Stimulated activated CD4-positive, alpha-beta T cell treated with anti-CD3 and anti-CD28 coated beads, Interleukin-4, amount 100 ng/mL, for 4 hours (primary cell): ENCODE measurements at places on chromosomes 2 and 18.

- no peak for DNase-seq
Measured at GRCh38 chr2:230908092-230908594, 16.9 kb downstream of the GPR55 start.

GRCh38 chr18:27921904-27922751, 254.8 kb downstream of the CDH2 start:
- no peak for DNase-seq

- DNase-seq, result no peak
Measured at GRCh38 chr2:218924757-218925156, 34.7 kb upstream of the CDK5R2 start.

GRCh38 chr2:58146707-58147106, 94.4 kb downstream of the FANCL start:
- no peak for DNase-seq

GRCh38 chr2:180352620-180353019, 345.5 kb upstream of the CWC22 start:
- DNase-seq, result no peak

DNA sequence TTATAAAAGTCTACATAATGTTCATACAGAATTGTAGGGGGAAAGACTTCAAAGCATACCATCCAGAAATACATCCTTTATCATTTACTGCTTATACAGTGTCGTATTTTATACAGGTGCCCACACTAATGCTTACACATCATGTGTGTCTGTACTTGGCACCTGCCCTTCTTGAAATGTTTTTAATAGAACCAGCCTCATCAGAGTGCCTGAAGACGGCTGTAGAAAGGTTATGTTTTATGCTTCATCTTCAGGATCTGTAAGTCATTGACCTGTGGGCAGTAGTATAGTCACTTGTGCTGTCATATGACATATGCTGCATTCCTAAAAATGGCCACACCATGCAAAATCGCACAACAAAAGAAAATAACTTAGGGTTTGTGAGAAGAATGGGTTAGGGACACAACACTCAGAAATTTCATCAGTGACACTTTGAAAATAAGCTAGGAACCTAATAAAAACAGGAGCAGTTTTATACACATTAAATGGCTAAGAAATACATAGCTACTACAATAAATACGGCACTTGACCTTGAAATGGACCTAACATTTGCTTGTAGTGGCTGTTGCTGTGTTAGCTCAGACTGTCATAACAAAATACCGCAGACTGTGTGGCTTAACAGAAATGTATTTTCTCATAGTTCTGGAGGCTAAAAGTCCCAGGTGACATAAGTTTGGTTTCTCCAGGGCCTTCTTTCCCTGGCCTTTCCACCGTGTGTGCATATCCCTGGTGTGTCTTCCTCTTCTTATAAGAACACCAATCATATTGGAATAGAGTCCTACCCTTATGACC, 112.6 kb downstream of the CERS6 start:
- no peak for DNase-seq

- no peak for DNase-seq
Measured at GRCh38 chr2:39202639-39203369, 41.0 kb downstream of the CDKL4 start.

GRCh38 chr2:109331896-109332848, 203.2 kb downstream of the SH3RF3 start:
- peak; percentile 19 for DNase-seq

DNA sequence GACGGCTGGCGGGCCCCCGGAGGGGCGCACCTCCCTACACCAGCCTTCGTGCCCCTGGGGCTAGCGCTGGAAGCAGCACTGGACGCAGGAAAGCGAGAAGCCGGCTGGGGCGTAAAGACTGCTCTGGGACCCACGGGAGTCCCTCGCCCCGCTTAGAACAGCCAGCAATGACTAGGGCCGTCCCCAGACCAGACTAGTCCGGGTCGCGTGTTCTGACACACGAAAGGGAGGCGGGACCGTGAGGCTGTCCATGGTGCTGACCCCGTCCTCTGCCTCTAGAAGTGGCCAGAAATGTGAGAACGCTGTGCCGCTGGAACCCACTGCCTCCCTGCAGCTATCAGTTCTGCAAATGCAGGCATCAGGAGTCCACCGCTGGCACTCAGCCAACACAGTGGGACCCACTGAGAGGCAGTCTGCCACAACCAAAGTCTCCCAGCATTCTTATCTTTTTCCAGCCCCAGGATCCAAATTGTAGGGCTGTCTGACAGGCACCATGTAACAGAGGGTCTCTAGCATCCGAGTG, at the start of gene UCN:
Gene UCN, minus strand, starts transcription at position 87 of the 523 bp plus-strand sequence. CDS start 550 bp downstream, outside the sequence.
- DNase-seq, result no peak

DNA sequence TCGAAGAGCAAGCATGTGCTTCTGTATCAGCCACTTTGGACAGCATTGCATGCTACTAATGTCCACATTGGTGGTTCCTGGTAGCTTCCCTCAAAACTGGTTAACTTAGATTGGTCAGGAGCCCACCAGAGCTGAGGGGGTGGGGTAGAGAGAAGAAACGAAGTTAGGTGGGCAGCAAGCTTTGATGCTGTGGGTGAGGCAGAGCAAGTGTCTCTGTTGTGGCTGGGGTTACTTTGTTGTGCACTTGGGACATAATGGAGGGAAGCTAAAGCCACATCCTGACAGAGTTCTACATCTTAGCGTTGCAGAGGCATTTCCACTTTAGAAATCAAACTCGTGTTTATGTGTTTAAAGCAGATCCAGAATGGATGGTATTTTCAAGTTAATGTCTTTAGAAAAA, 82.7 kb downstream of the FAM168B start:
- no peak for DNase-seq

DNA sequence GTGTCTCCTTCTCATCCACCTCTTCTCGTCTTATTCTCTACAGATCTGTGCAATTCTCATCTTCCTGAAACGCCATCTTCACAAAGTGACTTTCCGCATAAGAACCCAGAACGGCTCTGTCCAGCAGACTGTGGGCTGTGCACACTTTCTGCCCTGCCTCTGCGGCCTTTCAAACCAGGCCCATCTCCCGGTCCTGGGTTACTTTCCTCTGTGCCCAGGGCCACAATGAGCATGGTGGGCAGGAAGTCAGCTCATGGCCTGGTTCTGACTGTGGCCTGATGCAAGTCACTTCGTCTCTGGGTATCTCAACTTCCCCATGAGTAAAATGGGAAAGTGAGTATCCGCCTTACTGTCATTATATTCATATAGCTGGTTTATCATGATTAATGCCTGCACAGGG, 71.7 kb upstream of the TMEM200C start:
- no peak for DNase-seq

- DNase-seq, result no peak
Measured at GRCh38 chr2:157355618-157356017, 30.0 kb upstream of the ERMN start.

DNA sequence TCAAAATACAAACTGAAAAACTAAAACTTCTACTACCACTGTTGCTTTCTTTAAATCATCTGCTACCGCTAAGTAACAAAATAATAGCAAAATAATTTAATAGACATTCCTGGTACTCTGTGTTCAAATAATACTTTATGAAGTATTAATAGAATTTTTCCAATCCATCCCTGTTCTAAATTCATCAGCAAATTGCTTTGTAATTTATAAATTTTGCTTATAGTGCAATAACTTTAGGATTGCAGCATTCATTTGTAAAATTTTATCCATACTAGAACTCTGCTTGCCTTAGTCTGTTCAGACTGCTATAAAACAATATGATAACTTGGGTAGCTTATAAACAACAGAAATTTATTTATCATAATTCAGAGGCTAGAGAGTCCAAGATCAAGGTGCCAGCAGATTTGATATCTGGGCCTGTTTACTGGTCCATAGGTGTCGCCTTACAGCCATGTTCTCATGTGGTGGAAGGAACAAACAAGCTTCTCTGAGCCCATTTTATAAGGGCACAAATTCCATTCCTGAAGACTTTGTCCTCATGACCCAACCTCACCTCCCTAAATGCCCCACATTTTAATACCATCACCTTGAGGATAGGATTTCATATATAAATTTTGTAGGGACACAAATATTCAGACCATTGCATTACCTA, 415.1 kb upstream of the MAP2 start:
- no peak for DNase-seq

DNA sequence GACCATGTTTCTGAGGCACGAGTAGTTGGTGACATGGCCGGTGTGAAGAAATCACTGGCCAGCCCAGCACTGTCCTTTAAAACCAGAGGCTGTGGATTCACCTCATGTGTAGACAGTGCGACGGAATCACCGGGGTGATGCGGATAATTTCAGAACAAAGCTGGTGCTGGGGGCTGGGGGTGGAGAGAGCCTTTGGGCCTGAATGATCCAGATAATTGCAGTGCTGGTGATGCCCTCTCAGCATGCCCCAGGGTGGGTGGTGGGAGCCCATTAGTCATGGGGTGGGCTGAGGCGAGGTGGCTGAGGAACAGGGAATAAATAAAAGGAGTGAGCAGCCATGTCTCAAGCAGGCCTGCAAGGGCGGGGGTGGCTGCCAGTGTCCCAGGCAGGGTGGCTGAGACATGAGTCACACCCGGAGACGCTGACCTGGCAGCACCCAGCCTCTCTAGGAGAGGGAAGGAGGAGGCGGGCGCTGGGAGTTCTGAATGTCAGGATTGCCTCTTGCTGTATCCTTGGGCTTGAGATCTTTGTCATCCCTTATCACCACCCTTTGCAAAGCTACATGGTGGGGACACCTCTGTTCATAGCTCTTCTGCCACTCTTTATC, 151.1 kb upstream of the MSH6 start:
- DNase-seq, result no peak

- no peak for DNase-seq
Measured at GRCh38 chr18:76315722-76316230, 179.3 kb downstream of the ZNF516 start.

- no peak for DNase-seq
Measured at GRCh38 chr2:133163111-133163510, 405.2 kb downstream of the NCKAP5 start.

DNA sequence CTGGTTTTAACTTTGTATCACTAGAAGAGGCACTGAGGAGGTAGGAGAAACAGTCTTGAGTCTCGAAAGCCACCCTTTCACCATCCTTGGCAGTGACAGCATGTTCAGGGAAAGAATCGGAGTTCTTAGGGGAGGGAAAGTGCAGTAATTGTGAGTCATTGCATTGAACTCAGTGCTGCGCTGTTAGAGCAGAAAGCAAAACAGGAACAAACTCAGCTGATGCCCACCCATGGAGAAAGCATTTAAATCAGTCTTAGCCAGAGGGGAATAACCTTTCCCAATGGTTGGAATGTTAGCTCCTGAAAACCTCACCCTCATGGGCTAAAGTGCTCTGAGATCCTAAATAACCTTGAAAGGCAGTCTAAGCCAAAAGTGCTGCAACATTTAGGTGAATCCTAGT, 845.6 kb upstream of the CNTNAP5 start:
- DNase-seq, result no peak

DNA sequence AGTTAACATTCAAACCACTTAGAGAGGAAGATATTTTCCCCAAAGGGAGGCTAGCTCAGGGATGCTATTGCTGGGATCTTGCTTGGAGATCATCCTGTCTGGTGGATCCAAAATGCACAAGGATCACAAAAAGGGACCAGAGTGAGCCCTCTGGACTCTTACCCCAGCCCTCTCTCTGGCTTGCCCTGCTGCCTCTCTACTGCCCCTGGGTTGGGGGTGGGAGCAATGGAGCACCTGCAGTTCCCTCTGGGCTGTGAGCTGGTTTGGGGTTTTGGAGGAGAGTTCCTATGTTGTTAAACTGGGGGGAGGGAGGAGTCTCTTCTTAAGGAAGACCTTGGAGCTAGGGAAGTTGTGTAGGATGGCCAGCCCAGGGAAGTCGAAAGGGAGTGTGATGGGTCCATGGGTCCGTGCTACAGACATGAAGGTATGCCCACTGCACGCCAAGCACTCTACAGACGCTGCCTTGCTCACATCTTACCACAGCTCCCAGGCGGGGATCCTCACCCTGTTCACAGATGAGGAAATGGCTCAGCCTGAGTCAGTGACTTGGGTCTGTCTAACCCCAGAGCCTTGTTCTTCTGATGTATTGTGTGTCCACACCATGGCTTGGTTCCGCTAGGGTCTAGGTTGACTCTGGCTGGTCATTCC, 3.8 kb downstream of the LBH start:
- peak; percentile 46 for DNase-seq

GRCh38 chr2:195861821-195862220, 204.8 kb downstream of the SLC39A10 start:
- no peak for DNase-seq

DNA sequence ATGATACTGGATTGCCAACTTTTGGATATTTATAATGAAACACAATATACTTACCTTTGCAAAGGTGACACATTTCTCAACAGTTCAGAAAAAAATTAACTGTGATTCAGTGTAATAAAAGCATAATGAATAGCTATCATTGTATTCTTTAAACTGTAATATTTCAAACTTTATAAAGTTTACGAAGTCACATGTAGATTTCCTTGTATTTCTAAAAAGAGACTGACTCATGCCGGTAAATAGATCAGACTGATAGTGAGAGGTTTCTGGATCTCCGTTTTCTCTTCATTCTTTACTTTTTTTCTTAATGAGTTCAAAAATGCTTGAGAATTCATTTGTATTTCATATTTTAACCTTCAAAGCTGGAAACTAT, 70.1 kb downstream of the EML4 start:
- no peak for DNase-seq

- no peak for DNase-seq
Measured at GRCh38 chr2:241133436-241133820, 15.8 kb downstream of the PASK start.

GRCh38 chr2:154375579-154375931, 322.9 kb upstream of the KCNJ3 start:
- DNase-seq, result no peak

DNA sequence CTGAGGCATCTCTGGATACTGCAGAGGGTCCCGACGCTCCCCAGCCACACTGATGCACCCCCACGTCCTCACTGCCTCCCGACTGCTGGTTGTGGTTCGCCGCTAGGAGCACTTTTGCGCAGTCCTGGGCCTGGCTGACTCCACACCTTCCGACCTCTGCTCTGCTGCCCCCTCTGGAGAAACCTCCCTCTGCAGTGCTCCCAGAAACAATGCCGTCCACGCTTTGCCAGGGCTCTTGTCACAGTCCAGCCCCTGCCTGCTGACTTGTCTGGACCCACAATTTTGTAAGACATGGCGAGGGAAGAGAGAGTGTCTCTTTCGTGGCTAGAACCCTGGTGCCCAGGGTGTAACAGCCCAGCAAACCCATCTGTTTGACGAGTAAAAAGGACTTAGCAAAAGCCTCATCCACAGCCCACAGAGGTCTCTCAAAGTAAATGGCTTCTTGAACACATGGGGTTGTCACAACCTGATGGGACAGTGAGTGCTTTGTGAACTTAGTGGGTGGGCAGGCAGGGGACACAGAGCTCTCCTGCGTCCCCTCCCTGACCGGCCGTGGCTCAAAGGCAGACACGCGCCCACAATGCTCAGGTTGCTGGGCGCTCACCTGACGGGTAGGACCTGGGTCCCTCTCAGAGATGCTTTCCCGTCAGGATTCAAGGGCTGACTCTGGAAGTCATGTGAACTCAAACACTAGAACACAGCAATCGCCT, 4.0 kb downstream of the COPS9 start:
- no peak for DNase-seq

- no peak for DNase-seq
Measured at GRCh38 chr2:196335221-196335634, 163.8 kb upstream of the STK17B start.

- no peak for DNase-seq
Measured at GRCh38 chr2:171966235-171966634, 33.5 kb upstream of the METAP1D start.

GRCh38 chr2:36707050-36707449, 10.5 kb downstream of the VIT start:
- DNase-seq, result no peak

GRCh38 chr2:152861349-152861942, 143.0 kb downstream of the ARL6IP6 start:
- DNase-seq, result no peak

- DNase-seq, result no peak
Measured at GRCh38 chr2:98515250-98515991, 70.8 kb downstream of the INPP4A start.
